Fibroblast of skin of right biceps (primary cell): ENCODE measurements at places on chromosomes 11 and 22.

DNA sequence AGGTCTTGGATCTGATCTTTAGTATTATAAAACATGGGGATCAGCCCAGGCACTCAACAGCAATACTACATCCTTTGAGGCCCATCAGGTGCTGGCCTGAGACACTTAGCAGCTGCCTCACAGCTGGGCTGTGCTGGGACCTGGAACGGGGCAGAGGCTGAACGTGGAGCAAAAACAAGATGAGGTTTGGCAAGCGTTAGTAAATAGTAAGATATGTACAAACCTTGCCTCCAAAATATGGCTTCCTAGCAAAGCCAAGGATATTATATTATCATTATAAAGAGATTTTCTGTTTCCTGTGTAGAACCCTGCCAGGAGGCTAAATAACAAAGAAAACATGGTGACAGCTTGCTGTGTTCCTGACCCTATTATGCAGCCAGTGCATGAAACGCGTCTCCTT is 60.0 kb upstream of the SPON1 start:
- no peak for DNase-seq

DNA sequence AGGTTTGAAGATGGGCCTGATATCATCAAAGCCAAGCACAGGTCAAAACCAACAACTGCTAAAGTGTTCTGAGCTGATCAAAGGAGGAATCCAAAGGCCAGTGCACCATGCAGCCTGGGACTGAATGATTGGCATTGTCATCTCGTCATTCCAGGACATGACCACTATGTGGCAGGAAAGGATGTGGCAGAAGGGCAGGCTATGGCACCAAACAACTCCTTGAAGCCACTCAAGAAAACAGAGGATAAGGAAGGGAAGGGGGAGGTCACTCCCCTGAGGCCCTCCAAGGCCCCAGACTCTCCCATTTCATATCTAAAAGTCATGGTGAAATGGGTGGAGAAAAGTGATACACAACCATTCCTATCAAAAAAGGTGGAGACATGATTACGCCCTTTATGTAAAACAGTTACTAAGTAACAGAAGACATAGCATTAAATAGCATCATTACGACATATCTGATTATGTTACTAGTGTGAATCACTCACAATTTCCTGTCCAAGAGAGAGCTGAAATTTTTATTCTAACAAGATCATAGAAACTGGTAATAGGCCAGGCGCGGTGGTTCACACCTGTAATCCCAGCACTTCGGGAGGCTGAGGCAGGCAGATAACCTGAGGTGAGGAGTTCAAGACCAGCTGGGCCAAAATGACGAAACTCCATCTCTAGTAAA is 49.3 kb downstream of the AHNAK start:
- peak; percentile 71 for DNase-seq

- peak; percentile 49 for DNase-seq
Measured at GRCh38 chr22:33652615-33653014, 267.7 kb downstream of the LARGE1 start.

- DNase-seq: no peak
Measured at GRCh38 chr11:133942577-133942976, 14.2 kb downstream of the IGSF9B start.

DNA sequence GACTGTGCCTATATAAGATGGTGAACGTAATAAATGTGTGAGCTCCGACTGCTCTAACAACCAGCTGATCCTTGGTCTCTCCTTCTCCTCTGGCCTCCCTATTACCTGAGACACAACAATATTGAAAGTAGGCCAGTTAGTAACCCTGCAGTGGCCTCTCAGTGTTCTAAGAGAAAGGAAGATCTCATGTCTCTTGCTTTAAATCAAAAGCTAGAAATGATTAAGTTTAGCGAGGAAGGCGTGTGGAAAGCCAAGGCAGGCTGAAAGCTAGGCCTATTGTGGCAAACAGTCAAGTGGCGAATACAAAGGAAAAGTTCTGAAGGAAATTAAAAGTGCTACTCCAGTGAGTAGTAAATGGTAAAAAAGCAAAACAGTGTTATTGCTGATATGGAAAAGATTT is 39.5 kb downstream of the HIPK3 start:
- no peak for DNase-seq

DNA sequence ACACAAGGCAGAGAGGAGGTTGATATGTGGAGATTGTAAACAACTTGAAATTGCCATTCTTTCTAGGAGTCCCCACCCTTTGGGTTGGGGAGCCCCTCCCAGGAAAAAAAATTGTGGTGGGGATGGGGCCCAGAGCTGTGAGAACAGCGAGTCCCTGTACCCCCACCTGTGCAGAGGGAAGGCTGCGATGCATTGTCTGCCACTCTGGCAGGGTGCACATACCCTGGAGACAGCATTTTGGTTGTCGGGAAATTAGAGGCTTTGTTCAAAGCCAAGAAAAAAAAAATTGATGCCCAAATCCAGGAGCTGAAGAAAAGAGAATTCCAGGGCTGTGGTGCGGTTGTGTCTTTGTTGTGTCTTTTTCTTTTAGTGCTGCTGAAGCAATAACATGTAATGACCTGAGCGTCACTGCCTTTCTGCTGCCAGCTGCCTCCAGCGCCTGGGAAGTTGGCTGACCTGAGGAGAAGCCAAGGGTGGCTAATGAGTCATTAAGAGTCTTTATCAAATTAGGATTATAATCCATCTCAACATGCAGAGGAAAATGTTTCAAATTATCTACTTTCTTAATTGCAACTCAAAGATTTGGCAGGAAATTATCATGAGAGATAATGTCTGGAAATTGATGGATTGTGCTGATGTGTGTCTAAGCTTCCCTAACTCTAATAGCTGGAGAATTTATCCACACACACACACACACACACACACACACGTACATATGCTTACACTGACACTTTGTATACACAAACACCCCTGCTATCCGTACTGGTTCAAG is 8.0 kb upstream of the PKNOX2 start:
- no peak for DNase-seq

DNA sequence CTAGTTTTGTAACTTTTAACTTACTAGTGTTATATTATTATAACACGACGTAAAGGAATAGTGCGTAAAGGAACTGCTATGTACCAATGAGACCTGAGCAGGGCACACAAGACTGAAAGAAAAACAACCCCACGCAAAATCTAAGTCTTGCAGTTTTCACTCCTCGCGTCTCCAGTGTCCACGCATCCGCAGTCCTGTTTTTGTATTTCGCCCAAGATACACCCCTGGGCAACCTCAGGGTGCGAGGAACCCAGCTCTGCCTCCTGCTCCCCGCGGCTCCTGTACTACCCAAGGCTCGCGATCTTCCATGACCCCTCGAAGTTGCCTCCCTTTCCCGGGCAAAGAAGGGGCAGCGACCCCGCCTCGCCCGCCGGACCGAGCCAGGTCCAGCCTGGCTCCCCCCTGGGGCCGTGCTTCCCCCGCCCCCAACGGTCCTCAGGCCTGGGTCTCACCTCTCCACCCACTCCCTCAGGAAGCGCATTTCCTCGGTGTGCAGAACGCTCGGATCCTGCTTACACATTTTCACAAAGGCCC is 393 bp downstream of the ST13 start:
- DNase-seq: peak; percentile 7

DNA sequence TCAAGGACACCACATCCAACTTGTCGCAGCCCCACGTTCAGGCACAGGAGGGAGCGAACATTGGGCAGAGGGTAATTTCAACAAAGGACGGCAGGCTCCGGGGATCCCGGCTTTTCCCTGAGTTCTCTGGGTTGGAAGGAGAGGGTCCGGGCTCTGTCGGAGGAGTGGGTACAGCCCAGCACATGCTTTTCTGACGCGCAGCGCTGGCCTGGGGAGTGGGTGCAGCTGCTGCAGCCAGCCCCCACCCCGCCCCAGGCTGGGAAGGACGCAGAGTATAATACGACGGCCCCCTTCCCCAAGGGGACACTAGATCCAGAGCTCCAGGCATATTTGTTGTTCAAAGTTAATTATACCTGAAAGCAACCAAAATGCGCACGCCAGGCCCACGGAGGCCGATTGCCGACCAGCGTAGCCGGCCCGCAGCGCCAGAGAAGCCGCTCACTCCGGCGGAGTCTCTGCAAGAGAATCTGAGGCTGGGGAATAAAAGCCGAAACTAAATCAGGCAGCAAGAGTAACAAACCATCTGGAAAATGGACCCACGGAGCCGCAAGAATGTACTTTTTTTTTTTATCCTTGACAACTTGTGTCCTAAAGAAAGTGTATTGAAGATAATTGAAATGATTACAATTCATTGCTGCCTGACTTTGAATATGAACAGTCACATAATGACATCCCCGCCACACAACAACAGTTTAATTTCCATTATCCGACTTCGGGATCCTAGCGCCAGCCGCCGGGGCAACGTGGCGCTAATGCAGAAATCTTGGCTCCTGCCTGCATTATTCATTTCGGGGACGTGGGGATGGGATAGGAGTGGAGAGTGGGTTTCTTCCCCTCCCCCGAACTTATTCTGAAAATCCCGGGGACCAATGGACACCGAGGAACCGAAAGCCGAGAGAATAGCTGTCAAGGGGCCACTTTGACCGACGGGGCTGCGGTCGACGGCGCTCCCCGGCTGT is 14.0 kb upstream of the PAX6 start:
- DNase-seq: no peak

DNA sequence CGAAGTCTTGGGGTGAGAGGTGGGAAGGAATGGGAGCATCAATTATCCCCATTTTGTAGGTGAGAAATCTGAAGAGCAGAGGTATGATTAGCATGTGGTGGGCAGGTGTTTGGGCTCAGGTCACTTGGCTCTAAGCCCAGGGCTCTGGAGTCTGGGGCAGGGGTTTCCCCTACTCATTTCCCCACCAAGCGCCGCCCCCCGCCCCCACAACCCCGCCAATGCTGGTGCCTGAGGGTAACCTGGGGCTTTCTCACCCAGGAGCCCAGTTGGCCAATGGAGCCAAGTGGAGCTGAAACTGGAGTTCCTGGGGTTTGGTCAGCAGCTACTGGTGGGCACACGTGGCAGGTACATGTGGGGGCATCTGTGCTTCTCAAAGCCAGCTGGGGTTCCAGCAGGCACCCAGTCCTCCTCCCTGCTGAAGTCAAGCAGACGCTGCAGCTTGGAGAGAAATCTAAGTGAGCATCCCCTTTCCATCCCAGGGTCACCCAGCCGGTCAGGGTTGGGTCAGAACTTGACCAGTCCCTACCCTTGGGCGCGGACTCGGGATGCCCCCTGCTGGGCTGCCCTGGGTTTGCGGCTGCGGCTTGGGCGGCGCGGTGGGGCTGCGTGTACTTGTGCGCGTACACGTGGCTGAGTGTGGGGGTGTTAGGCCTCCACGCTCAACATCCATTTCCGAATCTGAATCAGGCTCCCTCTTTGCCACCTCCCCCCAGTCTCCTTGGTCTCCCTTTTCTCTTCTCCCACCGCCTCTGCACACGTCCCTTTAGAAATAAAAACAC is 1.7 kb upstream of the CHRM1 start:
- peak; percentile 24 for DNase-seq

- DNase-seq: peak; percentile 31
Measured at GRCh38 chr11:72848846-72849466, 34.7 kb downstream of the ATG16L2 start.

DNA sequence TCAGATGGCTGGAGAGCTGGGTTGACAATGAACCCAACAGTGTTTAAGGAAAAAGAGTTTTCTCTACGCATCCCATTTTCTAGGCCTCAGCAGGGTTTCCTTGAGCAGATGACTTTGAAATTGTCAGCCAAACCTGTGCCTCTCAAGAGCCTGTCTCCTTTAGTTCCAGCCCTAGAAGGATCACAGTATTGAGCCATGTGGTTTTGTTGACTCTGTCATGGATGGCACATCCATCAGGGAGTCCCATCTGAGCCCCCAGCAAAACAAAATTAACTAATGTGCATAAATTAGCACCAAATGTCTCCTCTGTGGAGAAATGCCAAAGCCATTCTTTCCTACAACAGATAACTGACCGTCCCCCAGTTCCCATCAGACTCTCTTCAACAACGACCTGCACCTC is 103.8 kb upstream of the BLID start:
- DNase-seq: no peak

DNA sequence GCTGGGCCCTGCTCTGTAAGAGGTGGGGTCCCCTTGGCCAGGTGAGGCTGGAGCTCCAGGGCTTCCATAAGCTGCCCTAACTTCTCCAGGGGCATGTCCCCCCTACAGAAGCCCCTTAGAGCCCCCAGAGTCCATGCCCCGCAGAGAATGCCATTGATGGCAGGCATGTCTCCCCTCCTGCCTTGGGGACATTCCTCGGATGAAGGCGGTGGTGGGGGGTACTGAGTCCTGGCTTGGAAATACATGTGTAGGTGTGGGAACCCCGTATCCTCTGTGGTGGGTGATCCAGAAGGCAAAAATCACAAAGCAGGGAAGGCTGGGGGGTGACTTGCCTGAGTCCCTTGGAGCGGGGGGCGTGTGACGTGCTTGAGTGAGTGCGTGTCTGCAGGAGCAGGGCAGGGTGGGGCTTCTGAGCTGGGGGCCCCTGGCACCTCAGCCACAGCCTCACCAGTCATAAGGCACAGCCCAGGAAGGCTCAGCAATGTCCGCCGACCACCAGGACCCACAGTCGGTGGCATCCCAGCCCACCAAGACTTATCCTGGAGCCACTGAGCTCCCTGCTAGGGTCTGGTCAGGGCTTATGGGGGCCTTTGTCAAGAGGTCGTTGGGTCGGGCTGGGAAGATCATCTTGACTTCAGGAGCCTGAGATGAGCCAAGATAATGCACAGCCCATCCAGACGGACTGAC is 69.8 kb upstream of the KCNQ1OT1 start:
- no peak for DNase-seq

DNA sequence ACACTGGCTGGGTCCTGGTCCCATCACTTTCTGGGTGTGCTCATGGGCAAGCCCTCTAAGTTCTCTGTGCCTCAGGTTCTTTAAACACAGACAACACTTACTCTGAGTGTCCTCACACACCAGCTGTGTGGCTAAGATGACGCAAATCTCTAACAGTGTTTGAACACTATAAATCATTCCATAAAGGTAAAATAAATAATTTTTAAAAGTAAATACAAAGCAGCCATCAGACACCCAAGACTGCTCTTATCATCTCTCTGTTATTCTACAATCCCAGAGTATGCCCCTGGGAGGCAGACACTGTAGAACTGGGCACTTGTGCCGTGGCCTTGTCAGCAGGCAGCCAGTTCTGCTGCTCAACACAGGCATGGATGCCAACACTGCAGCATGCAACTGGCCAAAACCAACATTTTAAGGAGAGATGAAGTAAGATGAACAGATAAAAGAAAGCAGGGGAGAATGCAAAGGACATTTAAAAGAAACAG is 56.8 kb downstream of the RPL27A start:
- DNase-seq: no peak

GRCh38 chr11:84626256-84626655 is 1000.9 kb downstream of the DLG2 start:
- no peak for DNase-seq
